HS-5 (cell line): ENCODE measurements at places on chromosomes 4 and X.

GRCh38 chr4:152014280-152014679 is 253.5 kb upstream of the GATB start:
- no peak for DNase-seq

GRCh38 chr4:113248320-113248719 is 198.9 kb downstream of the ANK2 start:
- DNase-seq, result no peak

- no peak for DNase-seq
Observed at GRCh38 chr4:38868059-38868960, 704 bp downstream of the FAM114A1 start.

- DNase-seq, result no peak
Observed at GRCh38 chr4:78766650-78767049, 9.5 kb upstream of the BMP2K start.

- DNase-seq, result no peak
Observed at GRCh38 chr4:81454499-81454898, 17.2 kb downstream of the RASGEF1B start.

GRCh38 chrX:23785580-23785979 is 2.6 kb downstream of the SAT1 start:
- no peak for DNase-seq

DNA sequence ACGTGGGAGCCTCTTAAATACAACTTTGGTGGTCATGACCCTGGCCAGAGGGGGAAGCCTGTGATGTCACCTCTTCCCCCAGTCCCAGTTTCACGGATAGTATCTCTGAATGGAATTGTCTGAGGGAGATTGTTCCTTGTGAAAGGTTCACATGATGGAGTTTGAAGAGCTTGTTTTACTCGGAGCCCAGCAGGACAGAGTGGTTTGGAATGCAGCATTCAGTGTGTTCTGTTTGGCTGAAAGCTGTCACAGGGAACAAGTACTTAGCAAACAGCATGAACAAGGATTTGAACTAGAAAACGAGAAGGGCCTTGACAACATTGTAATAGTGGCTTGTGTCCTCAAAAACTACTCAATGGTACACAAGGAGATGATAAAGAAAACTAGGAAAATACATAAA is 133.9 kb upstream of the CXorf66 start:
- no peak for DNase-seq

GRCh38 chr4:124710911-124711310 is 1.6 kb downstream of the ANKRD50 start:
- no peak for DNase-seq

DNA sequence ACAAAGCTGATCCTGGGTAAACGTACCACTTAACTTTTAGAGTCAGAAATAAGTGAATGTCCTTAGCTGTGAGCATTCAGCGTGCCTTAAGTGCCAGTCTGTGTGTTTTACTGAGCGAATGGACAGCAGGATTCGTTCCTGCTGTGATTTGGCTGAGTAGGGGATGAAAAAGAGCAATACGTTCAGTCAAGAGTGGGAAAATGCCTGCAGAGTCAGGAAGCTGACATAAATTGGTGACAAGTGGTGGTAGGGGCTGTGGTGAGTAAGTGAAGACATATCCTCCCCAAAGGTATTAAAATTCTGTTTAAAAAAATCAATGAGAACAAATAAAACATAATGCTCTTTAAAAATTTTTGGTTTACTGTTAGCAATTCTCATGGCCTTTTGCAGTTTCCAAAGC is 56.6 kb upstream of the TNIP3 start:
- no peak for DNase-seq

DNA sequence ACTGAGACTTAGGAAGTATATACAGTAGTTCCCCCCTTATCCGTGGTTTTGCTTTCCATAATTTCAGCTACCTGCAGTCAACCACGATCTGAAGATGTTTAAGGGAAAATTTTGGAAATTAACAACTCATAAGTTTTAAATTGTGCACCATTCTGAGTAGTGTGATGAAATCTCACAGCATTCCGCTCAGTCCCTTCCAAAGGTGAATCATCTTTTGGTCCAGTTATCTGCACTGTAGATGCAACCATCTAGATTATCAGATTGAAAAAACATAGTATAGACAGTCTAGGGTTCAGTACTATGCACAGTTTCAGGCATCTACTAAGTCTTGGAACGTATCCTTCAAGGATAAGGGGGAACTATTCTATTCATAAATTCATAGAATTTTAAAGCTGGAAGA is 109.0 kb downstream of the ANXA3 start:
- DNase-seq, result no peak
